ENCODE measurements at places on chromosomes 11 and 22. TPM values are rescaled to one million over a fixed set of nuclear protein-coding genes. Genes with fewer than 3 reads are reported as not detected.

- no peak for DNase-seq
Observed at GRCh38 chr11:63813563-63814382, 517 bp downstream of the SPINDOC start.

GRCh38 chr11:8327761-8328192 is 64.1 kb upstream of the LMO1 start:
- no peak for DNase-seq

DNA sequence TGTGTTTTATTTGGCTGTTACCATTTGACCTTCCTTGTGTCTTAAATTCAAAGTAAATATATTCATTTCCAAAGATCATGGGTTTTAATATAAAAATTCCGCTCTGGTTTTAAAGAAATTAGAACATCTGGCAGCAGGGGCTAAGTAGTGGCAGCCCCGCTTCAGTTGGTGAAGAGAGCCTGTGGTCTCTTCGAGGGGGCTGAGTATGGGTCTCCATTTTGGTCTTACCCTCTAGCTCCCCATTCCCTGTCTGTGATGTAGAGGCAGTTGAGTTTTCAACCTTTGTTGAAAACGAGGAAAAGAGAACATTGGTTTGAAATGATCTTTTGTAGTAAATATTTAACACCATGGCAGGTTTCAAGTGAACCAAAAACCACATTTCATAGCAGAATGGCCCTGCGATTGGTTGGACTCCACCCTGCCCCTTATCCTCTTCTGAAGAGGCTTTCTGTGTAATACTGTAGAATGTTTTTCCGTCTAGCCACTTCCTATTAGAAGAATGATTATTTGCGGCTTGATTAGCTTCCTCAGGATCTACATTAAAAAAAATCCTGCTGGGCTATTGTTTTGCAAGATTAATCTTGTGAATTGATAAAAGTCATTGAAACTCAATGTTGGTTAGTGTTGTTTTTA is 17.7 kb downstream of the APLP2 start:
- DNase-seq, result no peak

DNA sequence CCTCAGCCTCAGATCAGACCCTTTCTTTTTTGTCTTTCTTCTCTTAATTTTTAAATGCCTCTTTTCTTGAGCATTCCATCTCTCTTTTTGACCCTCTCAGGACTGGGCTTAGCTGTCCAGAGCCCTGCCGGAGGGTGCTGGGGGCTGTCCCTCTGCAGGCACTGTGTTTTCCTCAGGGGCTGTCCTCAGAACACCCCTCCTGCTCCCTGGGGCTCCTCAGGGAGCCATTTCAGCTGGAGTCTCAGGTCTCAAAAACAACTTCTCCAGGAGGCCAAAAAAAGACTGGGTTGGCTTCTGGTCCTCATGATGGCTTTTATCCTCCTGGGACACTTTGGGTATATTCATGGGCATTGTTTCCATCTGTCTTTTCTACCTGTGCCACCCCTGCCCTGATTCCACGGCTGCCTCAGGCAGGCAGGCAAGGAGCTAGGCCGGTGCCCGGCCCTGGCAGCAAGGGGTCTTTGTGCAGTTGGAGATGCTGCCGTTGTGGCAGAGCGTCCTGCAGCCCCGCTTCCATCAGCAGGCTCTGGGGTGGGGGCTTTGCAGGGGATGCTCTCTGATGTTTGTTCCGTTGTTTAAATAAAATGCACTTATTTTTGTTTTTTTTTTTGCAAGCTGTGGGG is 85.1 kb downstream of the CEP164 start:
- peak; percentile 72 for DNase-seq

DNA sequence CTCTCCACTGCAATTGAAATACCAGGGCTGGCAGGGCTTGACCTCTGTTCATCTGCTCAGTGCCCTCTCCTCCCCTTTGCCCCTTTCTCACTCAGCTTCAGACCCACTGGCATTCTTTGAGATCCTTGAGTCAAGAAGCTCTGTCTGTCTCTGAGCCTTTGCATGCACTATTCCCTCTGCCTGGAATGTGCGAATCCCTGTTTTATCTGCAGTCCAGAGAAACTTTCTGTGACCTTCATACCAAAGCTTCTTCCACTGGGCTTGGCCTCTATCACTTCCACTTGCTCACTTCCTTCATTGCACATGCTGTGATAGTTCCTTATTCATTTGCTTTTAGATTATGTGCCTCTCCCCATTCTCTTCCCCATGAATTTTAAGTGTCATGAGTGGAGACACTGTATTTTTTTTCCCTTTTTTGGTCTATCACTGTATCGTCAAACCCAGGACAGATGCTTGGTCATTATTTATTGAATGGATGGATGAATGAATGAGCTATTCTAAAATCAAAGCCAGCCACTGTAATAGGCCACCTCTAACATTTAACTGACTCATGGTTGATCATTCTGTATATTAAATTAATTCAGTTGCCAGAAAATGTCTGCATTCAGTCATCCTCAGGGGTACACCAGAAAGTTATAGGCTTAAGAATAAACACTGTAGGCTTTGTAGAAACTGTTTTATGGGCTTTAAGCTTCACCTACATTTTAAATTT is 88.7 kb upstream of the TIMP3 start:
- no peak for DNase-seq

Gene APOL5
- total RNA-seq, result not detected

Gene SORL1
- total RNA-seq, result 31.8 TPM

Gene OR4A16
- not detected for total RNA-seq

- DNase-seq, result no peak
Observed at GRCh38 chr11:47912843-47913437, 64.8 kb upstream of the NUP160 start.

DNA sequence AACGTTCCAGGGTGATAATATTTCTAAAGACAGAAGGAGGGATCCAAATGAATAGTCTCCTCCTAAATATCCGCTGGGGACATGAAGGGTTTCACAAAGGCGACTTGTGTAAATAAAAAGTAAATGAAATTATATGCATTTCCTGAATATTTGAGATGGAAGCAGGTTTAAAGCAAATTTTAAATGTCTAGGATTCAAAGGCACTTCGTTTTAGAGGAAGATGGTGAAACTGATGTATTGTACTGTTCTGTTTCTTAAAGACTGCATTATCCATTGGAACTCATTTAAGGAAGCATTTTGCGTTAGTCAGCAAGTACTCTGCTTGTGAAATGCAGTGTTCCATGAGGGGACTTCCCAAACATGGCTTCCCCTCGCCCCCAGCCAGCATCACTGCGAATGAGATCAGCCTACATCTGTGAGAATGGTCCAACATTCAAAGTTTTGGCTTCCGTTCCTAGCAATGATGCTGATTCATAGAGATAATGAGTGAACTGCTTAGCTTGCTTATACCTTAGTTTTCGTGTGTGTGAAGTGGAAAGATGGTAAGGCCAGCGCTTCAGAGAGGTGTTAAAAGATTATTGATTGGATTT is 1.5 kb downstream of the RAB39A start:
- no peak for DNase-seq

Gene CRYBB2
- total RNA-seq, result not detected

Gene FGF19
- total RNA-seq, result not detected

Gene OR5P2
- total RNA-seq, result not detected

DNA sequence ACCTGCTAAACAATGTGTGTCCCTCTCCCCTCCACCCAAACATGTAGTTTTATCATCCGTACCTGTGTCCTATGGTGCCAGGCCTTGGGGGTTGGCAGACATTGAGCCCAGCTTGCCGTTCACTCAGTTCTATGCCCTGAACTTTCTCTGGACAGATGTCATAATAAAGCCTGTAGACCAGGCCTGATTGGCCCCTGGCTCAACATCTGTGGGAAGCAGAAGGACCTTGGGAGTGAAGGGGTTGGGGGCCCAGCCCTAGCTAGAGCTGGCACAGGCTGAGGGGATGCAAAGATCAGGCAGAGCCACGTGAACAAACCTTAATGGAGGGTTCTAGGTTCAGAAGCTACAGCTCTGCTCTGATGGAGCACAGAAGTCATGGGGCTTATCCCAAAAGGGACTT is 600.6 kb downstream of the BUD13 start:
- no peak for DNase-seq

- no peak for DNase-seq
Observed at GRCh38 chr11:115244296-115244695, 259.9 kb downstream of the CADM1 start.

GRCh38 chr11:79392161-79392560 is 48.7 kb downstream of the TENM4 start:
- DNase-seq, result no peak

- no peak for DNase-seq
Observed at GRCh38 chr11:111918390-111919256, at the start of gene C11orf52. C11orf52 (plus strand) TSS chr11:111918913; CDS start chr11:111918973, 60 bp downstream.

Gene CHRDL2
- 0.67 TPM for total RNA-seq

- no peak for DNase-seq
Observed at GRCh38 chr11:111528557-111528956, 12.0 kb upstream of the LAYN start.

DNA sequence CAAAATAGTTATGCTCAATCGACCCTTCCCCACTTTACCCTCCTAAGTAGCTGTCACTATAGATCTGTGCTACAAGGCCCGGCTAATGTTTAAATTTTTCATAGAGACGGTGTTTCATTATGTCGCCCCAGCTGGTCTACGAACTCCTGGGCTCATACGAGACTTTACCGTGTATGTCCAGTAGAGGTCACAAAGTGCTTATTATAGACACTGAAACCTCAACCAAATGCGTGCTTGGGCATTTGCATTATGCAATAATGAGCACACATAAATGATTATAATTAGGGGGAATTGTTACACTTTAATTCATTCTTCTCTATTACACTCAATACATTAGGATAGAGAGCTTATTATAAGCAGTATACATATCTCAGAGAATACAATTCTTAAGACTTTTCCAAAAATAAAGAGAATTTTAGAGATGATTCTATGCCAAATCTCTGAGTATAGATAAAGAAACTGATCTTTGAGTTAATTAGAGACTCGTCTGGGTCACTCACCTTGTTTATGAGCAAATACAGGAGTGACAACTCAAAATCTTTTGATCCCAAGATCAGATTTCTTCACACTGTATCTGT is 12.5 kb upstream of the MRPL16 start:
- no peak for DNase-seq

DNA sequence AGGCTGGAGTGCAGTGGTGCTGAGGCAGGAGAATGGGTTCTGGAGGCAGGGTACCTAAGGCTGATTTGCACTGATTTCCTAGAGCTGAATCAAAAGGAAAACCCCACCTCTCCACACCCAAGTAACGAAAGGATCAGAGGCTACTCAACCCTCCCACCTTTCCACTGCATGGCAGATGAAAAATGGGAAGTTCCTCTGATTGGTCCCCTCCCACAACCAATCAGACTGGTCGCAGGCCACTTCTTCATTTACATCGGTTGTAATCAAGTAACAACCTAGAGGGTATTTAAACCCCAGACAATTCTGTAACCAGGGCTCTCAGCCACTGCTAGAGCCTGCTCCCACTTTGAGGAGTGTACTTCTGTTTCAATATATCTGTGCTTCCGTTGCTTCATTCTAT is 18.6 kb upstream of the PARVB start:
- DNase-seq, result no peak

GRCh38 chr11:24760681-24761080 is 263.8 kb downstream of the LUZP2 start:
- DNase-seq, result no peak

GRCh38 chr11:73983741-73984538 is 1.3 kb upstream of the UCP2 start:
- DNase-seq, result no peak

GRCh38 chr22:21624120-21624879 is 5.5 kb downstream of the YDJC start:
- no peak for DNase-seq

DNA sequence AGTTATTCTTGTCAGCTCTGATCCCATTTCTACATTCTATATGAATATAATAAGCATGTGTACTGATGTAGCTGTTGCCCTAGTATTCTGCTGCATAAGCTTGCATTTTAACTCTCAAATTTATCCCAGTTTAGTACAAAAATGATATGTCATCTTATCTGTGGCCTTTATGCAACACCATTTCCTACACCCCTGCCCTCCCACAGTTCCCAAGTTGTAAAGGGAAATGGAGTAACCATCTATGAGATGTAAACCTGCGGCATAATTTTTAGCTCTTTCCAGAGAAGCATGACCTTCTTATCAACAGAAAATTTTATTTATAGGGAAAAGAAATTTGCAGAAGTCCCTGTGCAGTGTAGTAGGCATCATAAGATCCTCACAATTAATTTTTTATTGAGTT is 18.9 kb upstream of the CARD18 start:
- DNase-seq, result no peak

- DNase-seq, result no peak
Observed at GRCh38 chr22:31615940-31616314, 46.1 kb downstream of the PISD start.

Gene UPK3A
- total RNA-seq, result not detected

GRCh38 chr11:14519597-14519916 is 629 bp downstream of the PSMA1 start:
- no peak for DNase-seq

Gene OR51B5
- not detected for total RNA-seq

Gene USP2
- total RNA-seq, result 4.2 TPM

DNA sequence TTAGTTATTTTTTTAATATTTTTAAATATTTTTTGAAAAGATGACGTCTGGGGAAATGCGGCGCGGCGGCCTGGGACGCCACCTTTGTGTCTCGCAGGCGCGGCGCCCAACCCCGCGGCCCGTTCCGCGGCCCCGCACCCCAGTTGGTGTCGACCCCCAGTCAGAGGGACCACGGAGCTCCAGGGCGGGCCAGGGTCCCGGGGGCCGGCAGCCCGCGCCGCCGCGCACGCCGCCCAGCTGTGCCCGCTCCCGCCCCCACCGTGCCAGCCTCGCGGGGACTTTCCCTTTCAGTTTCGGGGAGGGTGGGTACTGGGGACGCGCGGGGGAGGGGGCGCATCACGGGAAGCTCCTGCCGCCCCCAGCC is 1.6 kb downstream of the CCND1 start:
- DNase-seq, result no peak

DNA sequence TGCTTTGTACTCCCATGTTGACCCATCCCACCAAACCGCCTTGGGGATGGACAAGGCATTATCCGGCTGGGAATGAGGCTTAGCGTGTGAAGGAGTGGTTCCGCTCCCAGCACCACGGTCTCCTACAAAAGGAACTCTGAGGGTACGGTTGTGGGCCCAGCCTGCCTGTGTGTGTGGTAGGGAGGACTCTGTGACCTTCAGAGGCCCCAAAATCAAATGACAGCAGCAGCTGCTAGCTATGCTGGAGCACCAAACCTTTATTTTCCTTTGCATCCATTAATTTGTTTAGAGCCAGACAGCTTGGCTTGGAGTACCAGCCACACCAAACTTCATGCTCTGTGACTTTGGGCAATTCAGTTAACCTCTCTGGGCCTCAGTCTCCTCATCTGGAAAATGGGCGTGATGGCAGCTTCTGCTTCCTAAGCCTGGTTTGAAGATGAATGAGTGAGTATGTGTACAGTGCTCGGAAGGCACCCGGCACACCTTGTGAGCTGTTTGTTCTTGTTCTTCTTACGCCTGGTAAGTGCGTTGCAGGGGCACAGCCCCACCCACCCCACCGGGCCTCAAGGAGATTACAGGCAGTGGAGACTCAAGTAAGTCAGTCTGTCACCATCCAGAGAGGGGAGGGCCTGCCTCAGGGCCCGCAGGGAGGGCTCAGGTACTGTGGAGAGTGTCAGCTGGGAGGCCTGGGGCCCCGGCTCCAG is 25.3 kb downstream of the MB start:
- no peak for DNase-seq

All from mesenteric fat pad (tissue), 1 donor.